ENCODE measurements at places on chromosomes 6 and 20.

DNA sequence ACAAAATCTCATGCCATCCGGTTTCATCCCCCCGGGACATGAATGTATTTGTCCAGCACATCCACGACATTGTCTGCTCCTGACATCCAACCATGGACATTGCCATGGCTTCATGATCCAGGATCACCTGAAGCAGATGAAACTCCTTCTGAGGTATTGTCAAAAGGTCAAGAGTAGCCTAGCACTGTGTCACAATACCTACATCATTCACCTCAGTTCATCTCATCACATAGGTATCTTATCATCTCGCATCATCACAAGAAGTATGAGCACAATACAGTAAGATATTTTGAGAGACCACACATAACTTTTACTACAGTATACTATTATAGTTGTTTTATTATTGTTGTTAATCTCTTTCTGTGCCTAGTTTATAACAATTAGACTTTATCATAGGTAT lies 33.5 kb downstream of the ZNF184 start:
- no peak for DNase-seq

DNA sequence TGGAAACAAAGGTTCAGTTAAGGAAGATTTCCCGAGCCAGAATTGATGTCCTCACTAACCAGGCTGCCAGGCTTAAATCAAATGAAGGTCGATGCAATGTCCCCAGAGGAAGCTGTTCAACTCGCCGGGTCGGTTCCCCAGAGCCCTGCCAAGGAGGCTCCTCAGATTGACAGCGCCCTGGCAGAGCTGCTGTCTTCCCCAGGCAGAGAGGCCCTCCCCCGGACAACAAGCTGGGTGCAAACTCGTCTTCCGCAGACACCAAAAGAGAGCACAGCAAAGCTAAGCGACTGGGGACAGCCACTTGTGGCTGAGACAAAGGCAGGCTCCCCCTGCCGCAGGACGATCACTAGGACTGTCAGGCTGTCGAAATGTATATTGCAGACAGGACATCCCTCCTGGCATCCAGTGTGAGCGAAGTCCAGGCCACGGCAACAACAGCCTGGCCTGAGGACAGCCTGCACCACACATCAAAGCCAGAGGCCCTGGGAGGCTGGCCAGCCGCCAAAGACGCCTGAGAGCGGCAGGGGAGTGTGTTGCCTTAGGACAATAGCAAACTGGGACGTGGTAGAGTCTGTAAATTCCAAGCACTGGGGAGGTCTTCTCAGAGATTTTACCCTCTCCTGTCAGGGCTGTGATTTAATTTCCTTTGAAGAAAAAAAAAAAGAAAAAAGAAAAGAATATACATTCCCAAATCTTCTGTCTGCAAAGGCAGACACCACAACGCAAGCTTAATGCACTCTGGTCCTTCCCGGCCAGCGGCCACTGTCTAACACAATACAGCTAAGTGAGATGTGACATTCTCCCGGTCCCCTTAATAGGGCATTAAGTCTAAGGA lies 99.1 kb downstream of the HIVEP2 start:
- DNase-seq = peak; percentile 46

DNA sequence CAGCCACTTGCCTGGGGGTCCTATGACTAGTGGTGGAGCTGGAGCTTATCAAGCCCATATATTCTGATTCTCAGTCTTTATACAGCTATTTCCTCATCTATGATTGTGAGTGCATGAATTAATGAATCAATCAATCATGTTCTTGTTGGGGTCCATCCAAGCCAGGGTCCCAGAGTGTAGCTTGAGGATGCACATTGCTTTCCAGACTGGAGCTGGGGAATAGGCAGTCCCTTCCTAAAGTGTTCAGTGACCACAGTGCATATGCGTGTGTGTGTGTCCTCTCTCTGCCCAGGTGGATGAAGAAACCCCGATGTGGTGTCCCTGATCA lies 25.1 kb downstream of the MMP24 start:
- DNase-seq = no peak

- DNase-seq = no peak
Measured at GRCh38 chr6:87174078-87174579, 18.8 kb downstream of the ZNF292 start.

- DNase-seq = no peak
Measured at GRCh38 chr6:125219361-125219895, 65.9 kb downstream of the TPD52L1 start.

DNA sequence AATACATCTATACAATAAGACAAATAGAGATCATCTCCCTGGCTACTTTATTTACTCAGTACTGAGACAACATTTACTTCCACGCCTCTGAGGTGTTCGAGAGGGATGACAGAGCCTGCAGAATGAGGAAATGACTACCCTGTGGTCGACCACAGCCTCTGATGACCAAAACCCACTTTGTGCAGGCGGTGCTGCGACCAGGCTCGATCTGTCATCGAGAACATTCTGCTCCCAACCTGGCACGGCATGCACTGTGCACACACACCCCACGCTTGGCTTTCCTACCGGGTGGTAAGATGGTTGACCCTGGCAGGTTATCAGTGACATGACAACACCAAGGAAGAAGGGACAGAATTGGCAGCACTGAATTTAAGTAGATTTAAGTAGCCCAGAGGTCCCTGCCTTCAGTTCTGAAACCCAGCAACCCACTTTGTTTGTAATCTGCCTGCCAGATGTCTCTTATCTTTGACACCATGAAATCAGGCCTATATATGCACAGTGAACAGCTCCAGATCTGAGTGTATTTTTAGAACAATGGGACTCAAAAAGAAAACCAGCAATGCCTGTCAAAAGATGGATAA lies 42.6 kb downstream of the TTI1 start:
- no peak for DNase-seq

DNA sequence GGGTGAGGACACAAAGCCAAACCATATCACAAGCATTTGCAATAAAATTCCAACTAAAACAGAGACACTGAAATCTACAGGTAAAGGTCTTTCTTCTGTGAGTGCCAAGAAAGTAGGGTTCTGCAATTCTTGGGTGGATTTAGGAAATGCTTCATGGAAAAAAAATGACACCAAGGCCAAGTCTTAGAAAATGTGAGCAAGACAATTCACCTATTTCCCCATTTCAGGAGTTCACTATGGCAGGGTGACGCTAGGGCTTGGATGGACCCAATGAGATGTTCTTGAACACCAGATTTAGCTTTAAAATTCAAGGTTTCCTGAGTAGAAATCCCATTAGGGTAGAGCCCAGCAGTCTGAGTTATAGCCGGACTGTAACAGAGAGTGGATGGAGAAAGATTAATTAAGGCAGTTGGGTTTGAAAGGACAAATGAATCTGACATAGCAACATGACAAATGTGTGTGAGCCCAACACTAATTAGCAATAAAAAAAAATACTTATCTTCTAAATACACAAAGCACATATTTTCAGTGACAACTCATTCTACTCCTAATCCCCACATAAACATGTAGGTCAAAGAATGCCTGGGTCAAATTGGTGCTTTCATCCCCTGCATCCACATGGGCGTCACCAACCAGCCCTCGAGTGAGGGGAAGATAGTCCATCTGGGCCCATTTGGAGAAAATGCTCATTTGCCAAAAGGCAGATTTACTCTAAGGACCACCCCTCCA lies 180.4 kb upstream of the JARID2 start:
- no peak for DNase-seq

- DNase-seq = no peak
Measured at GRCh38 chr20:41124451-41125094, 12.8 kb upstream of the PLCG1 start.

DNA sequence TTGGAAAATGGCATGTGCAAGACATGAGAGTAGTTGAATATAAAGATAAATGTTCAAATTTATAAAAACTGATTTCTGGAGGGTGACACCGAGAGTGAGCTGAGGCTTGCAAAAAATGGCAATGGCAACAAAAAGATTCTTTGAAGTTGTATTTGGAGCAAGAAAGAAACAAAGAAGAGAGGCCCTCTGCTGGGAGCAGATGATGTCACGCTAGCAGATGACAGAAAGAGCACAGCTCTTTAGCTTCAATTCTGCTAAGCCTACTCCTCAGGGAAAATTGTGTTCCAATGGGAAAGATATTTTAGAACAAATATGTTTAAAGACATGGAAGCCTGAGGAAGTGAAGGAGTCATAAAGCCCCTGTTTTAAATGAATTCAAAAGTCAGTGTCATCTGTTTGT lies 125.3 kb upstream of the NOX3 start:
- DNase-seq = no peak

- no peak for DNase-seq
Measured at GRCh38 chr6:168533414-168533813, 92.4 kb downstream of the SMOC2 start.

GRCh38 chr6:47247227-47247797 lies 62.4 kb downstream of the TNFRSF21 start:
- DNase-seq = no peak

DNA sequence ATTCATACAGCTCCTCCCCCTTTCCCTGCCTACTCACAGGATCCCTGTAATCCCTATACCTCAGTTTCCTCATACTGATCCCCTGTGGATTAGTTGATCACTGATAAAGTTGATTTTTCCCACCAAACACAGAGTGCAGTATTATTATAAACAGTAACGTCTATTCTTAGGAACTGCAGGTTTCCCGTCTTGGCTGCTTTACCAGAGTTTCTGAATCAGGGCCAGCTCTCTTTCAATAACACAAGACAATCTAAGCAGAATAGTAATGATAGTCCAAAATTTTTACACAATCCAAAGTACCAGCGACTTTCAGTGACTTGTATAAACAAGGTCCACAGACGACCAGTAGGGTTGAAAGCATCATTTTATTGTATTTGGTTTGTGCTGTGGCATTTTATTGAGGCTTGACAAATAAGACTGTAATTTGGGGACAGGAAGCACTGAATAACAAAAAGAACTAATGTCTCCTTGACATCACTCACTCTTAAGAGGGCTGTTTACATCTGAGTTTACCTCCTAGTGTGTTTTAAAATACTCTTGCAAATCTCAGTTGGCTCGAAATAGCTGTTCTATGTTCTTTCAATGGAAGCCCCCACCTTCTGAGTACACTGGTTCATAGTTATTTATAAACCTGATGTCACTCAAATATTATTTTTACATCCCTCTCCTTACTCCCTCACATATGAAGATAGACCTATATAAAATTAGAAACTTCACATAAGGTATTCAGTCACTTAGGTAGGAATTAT lies 6.1 kb upstream of the JARID2 start:
- DNase-seq = no peak

GRCh38 chr20:59670786-59671492 lies 66.6 kb downstream of the PHACTR3 start:
- no peak for DNase-seq

DNA sequence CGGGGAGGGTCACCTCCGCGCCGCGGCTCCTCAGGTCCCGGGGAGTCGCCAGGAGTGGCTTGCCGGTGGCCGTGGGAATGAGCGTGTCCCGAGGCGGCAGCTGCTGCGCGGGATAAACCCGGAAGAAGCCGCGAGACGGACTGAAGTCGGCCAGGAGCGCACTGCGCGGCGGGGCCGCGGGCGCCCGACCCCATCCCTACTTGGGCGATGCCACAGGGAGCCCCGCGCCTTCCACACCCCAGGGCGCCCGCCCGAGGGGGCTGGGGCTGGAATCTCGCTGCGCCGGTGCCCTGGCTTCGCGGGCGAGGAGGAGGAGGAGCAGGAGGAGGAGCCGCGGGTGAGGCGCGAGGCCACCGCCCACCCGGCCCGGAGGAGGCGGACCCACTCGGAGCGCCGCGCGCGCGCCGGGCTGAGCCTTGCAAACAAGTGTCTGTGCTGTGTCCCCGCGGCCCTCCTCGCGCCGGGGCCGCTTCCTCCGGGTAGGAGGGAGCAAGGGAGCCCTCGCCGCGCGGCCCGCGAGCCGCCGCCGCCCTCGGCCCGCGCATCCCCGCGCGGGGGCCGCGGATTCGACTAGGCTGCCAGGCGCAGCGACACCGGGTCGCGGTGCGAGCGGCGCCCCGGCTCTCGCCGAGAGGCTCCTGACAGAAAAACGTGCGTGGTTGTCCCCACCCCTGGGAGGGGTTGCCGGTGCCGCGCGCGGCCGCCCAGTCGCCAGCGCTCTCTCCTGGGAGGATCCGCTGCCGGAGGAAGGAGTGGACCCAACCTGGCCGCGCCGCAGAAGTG lies at the start of gene ZDHHC14:
ZDHHC14 (plus strand) TSS at position 412 of the 783 bp plus-strand sequence.
- DNase-seq = peak; percentile 51

DNA sequence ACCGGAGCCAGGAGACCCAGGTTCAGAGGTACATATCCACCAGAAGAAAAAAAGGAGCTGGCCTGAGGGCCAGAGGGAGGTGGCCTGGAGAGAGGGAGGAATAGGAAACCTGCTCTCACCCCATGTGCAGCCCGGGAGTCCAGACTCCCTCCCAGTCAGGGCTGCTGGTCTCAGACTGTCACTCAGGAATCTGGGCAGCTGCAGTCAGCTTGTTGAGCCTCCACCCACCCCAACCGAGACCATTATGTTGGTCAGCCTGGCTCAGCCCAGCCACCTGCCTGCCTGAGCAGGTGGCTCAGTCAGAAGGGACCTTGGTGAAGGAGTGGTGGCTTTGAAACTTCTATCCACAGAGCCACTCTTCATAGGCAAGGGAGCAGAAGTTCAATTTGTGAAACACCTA lies 53.3 kb upstream of the EPB41L1 start:
- no peak for DNase-seq

GRCh38 chr6:119802464-119802863 lies 452.9 kb upstream of the MAN1A1 start:
- DNase-seq = no peak

- DNase-seq = no peak
Measured at GRCh38 chr6:53241938-53242337, 93.3 kb upstream of the GCM1 start.

DNA sequence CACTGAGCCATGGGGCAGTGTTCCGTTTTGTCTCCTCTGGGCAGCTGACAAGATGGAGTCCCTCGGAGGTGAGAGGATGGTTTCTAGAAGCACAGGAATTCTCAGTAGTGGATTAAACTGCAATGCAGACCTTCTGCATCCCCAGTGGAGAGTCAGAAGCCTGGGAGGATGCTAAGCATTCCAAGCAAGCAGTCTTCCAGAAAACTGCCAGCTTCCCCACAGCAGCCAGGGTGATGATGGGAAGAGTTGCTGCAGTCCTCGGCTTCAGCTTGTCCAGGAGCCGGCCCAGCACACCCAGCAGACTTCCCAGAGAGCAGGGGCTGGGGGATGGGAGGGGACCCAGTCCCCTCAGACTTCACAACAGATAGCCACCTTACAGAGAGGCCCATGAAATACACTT lies 163.6 kb downstream of the LY86 start:
- DNase-seq = no peak

GRCh38 chr20:36400909-36401735 lies 95.0 kb downstream of the DLGAP4 start:
- no peak for DNase-seq

DNA sequence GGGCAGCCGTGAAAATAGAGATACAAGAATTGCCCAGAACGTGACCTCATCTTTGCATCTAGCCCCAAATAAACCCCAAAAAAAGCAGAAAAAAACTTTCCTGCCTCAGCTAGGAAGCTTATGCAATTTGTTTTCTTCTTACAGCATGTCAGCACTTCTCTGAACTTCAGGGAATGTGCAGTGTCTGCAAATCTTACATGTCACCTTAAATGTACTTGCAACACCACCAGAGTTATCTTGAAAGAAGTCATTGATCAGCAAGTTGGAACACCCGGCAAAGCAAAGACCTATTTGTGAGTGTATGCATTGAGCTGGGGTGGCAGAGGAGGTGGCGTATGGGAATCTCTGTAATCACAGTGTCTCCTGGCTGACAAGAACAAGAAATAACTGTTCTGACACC lies 123.4 kb downstream of the PKHD1 start:
- DNase-seq = no peak

GRCh38 chr20:34074101-34074760 lies 37.8 kb downstream of the EIF2S2 start:
- DNase-seq = no peak

GRCh38 chr6:125667326-125667725 lies 82.1 kb upstream of the HEY2 start:
- DNase-seq = no peak

Measured in SW 1271 (cell line).